Kasumi-1 (cell line): ENCODE measurements at places on chromosomes 1 and 21.
A peak's percentile ranks its signal among the peaks of the same experiment; 100 is the strongest.

DNA sequence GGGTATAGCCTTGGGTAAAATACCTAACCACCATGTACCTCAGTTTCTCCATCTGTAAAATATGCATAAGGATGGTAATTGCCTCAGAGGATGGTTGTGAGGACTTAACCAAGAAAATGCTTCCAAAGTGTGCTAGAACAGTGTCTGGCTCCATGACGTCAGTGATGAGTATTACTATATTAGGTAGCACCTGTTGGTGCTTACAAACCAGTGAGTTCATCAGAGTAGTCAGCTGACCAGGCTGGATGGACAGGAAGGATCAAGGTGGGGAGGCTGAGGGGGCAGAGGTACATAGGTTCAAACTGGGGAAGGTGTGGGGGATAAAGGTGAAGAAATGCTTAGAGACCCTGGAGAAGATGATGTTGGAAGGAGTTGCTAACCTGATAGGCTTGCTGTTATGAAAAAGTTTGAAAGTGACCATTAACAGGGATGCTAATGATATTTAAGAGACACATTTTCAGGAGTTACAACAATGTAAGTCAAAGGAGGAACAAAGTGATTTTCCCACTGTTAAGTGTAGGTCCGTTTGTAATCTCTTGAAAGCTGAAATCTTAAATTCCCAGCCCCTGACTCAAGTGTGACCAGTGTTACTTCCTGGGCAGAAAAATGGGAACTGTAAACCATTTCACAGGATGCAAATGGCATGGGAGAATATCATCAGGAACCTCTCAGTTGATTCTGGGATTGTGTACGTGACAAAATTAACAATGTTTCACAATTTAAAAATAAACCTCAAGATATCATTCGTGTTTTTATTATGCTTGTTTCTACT is 4.4 kb downstream of the NTPCR start:
- no peak for DNase-seq

DNA sequence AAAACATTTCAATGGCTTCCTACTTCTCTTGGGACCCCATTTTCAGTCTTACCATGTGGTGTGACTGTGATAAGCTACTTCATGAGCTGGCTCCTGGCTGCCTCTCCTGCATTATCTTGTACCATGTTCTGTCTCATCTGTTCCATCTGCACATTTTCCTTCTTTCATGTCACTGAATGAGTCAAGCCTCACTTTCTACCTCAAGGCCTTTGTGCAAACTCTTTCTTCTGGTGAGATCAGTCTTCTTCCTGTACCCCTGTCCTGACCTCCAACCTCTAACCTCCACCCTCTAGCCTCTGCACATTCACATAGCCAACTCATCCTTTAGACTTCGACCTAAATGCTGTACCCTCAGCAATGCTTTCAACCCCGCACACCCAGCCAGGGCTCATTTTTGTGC is 9.6 kb upstream of the FAM78B start:
- DNase-seq, result no peak

DNA sequence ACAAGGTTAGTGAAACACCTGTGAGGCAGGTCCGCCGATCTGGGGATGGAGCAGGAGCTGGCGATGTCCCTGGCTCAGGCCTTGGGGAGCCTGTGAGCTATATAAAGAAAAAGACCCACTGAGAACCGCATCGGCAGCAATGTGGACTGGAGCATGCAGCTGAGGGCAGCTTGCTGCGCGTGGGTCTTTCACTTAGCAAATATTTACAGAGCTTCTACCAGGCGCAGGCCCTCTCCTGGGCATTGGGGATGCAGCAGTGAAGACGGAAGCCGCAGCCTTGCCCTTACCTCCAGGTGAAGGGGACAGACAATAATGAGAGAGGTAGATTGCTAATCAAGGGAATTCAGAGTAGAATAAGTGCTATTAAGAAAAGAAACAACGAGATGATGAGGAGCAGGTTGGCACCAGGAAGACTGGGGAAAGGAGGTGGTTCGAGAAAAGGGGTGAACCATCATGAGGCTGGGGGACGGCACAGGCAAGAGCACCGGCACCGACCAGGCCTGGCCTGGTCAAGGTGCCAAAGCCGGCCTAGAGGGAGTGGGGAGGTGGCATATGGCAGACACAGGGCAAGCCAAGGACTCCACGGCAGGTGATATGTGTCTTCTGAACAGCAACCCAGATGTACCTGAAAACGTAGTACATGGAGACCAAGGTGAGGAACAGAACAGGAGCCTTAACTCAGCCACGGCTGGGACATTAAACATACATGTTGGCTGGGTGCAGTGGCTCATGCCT is 60.7 kb upstream of the PAX7 start:
- no peak for DNase-seq

DNA sequence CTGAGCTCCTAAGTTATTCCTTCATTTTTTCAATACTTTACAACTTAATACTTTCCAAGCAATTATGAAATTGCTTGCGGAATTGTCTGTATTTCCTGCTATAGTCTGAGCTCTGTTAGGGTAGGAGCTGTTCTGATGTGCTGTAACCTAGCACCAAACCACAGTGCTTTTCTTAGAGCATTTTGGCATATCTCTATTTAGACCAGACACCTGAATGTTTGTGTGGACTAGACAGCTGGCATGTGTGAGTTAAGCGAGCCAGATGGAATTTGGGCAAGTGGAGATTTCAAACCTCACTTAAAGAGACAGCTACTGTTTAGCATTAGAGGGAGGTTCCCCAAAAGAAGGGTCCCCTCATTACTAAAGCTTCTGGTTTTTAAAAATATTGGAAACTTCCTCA is 106.1 kb downstream of the RWDD3 start:
- no peak for DNase-seq

DNA sequence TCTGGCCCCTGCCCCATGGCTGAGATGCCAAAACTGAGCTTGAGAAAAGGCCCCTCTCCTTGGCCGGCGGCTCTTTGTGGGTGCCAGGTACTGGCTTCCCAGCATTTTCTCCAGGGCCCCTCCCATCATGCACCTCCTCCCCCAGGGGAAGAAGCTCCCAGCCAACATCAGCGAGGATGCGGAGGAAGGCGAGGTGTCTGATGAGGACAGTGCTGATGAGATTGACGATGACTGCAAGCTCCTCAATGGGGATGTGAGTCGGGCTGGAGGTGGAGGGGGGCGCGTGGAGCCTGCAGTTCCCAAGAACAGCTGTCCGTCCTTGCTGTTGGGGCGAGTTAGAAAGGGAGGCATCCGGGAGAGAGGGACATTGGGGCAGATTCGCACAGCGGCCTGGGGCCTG is 13.5 kb downstream of the PLCH2 start:
- DNase-seq, result no peak

- peak; percentile 93 for DNase-seq
Observed at GRCh38 chr1:31944205-31945089, 6.3 kb upstream of the PTP4A2 start.

DNA sequence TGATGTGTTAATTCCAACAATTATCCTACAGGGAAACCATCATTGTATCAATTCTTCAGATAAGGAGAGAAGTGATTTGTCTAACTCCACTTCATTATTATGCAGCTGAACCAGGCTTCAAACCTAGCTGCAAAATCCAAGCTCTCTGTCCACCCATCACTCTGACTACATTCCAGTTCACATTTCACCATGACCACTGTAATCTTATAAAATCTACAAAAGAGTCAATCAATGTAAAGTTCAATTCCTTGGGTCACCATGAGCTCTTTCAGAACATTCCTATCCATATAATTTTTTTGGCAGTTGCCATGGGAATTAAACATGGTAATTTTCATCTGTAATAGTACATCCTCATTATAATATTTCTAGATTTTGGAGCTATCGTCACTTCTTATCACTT is 100.9 kb downstream of the PLPPR5 start:
- no peak for DNase-seq

DNA sequence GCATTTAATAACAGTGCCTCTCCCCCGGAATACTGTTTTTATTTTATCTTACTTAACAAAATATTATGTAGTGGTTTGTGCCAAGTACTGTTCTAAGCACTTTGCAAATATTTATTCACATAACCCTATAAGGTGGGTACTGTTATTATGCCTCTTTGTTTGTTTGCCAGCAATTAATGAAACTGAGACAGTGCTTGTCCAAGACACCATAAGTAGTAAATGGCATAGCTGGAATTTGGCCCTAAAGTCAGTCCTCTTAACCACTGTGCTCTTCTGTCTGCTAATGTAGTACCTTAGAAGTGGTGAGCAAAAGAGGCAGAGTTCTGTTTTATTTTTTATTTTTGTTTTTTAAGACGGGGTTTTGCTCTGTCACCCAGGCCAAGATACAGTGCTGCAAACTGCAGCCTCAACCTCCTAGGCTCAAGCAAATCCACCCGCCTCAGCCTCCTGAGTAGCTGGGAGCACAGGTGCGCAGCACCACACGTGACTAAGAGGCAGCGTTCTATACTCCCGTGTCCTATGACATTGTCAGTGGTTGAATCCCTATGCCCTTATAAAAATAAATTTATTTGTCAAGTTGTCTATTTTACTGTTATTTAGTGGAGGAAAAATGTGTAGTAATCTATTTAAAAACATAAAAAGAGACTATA is 165.8 kb downstream of the CLEC20A start:
- no peak for DNase-seq

GRCh38 chr1:2585318-2586092 is 1.1 kb upstream of the PRXL2B start:
- DNase-seq, result peak; percentile 94

DNA sequence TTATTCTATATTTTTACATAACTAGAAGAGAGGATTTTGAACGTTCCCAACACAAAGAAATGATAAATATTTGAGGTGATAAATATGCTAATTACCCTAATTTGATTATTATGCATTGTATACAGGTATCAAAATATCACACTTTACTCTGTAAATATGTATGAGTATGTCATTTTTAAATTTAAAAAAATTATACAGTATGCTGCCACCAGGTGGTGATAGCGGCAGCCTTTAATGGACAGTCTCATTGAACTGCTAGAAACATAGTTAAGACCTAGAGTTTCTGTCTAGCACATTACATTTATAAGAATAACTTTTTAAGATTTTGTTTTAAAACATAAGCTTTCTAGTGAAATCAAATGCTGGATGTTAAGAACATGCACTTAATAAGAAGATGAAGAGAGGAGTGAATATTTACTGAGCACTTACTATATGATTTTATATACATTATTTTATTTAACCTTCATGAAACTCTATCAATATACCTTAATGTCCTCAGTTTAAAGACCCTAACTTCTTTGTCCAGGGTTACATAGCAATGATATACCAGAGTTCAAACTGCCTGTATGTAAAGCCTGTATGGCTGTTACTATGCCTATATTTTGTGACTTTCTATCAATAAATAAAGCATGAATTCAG is 207.1 kb downstream of the NUF2 start:
- peak; percentile 18 for DNase-seq

- no peak for DNase-seq
Observed at GRCh38 chr1:205677167-205677566, 3.1 kb downstream of the SLC45A3 start.

GRCh38 chr1:119896303-119896702 is at the start of gene ADAM30:
Gene ADAM30 (minus strand): TSS chr1:119896515. CDS start chr1:119896336, 179 bp downstream.
- no peak for DNase-seq

DNA sequence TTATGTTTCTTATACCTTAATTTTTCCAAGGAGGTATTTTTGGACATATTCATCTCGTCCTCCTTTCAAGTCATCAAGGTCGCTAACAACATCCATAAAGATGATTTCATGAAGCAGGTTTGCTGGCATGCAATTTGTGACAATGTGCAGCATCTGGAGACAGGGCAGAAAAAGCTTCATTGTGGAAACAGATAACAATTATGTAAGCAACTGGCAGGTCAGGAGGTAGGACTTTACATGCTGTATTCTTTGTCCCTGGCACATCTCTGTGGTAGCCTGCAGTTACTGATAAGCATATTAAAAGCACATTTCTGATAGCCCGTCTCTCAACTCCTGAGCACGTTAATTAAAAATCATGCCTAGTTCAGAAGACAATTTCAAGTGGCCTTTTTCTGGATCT is 156.8 kb downstream of the LEPR start:
- DNase-seq, result no peak

GRCh38 chr1:155858800-155859233 is 550 bp upstream of the SYT11 start:
- DNase-seq, result no peak

DNA sequence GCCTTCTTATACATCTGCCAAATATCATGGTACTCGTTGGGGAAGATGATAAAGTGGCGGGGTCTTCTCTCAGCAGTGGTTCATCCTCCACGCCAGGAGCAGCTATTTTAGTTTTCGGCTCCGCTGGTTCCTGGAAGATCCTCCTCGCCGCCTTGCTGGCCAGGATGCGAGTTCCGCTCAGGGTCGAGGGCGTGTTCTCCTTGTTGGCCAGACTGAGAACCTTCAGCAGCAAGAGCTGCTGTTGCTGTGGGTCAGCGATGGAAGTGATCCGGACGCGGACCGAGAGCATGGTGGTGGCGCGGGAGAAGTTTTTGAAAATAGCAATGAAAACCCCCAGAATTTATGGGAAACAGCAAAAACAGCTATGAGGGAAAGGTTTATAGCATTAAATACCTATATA is 11.4 kb upstream of the CFAP126 start:
- peak; percentile 23 for DNase-seq

GRCh38 chr1:222618880-222619596 is 1.1 kb downstream of the MIA3 start:
- peak; percentile 49 for DNase-seq

DNA sequence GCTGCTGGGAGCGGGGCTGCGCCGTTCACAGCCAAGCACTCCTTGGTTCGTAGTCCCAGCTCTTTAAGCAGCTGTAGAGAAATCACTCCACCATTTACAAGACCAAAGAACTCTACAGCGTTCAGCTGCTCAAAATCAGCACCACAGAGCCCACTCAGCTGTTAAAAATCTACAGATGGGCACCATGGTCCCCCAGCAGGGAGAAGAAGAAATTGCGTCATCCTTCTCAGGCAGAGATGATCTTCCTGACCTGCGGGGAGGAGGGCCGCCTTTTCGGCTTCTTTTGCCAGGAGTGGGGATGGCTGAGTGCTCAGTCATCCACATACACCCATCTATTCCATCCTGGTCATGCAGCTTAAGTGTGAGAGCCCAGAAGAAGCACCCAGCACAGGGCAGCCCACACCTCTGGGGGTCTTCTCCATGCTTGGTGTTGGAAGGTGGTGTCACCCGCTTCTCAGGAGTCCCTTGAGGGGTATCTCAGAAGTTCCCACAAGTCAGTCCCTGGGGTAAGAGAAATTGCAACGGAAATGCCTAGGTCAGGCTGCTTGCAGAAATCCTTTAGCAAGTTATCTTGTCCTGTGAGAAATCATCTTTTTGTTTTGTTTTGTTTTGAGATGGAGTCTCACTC is 163.8 kb downstream of the NPHP4 start:
- no peak for DNase-seq

DNA sequence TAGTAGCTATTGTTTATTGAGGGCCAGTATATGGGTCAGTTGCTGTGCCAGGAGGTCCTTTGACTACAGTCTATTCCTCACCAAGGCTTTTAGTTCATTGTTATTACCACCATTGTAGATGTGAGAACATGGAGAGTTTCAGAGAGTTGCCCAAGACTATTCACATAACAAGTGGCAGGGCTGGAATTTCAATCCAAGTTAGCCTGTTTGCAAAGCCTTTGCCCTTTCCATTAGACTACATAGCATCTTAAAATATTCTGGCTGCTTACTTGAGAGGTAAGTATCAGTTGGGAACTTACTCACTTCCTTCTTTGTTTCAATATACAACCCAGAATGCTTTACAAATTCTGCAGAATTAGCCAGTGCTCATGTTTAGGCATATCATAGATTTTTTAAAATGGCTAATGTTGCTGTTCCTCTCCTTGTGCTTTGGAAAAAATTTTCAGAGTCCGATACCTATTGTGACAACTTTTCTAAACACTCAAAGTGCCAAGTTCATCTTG is 141.2 kb downstream of the FGGY start:
- no peak for DNase-seq
